ENCODE measurements at places on chromosomes 1 and 21.

DNA sequence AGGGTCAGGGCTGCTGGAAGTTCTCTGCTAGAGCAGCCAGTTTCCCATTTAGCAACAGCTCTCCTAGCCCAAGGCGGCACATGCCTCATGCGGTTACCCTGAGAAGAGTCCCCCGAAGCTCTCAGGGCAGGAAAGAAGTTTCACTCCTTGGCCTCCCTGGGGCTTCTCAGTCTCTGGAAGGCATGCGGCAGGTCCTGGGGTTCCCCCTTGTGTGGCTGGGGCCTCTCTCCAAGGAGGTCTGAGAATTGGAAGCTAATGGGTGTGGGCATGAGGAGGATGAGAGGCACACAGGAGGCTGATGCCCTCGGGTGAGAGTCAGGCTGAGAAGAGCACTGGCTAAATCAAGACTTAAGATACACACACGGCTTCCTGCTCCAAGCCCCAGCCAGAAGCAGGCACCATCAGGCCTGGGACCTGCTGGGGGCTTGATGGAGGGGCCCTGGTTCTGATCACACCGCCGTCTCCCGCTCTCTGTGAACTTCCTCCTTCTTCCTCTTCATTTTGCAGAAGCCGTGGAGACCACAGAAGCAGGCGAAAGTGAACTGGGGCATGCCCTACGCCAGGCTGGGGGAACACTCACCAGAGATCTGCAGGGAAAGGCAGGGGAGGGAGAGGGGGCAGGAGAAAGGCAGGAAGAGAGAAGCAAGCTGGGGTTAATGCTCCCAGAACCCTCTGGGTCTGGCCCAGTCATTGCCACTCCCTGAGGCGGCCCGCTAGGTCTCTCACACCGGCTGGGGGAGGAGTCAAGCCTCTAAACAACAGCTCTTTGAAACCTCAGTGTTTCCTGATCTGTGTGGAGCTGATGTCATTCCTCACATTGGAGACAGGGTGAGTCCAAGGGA, 15.1 kb downstream of the BLACAT1 start:
- peak; percentile 54 for DNase-seq

- no peak for DNase-seq
These were observed 38.8 kb downstream of the DIPK1A start for GRCh38 chr1:92922356-92923035.

DNA sequence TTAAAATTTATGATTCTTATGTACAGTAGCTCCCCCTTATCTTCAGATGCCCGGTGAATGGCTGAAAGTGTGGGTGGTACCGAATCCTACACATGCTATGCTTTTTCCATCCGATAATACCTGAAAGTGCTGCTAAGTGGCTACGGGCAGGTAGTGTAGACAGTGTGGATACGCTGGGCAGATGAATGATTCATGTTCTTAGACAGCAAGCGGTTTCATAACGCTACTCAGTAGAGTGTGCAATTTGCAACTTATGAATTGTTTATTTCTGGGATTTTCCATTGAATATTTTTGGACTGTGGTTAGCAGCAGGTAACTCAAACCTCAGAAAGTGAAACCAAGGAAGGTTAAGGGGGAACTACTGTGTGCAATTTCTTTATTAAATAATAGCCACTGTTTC, 7.5 kb downstream of the PCP4 start:
- no peak for DNase-seq

GRCh38 chr1:54204199-54204598, 4.2 kb downstream of the MRPL37 start:
- DNase-seq: no peak

GRCh38 chr1:225914947-225915346, 9.1 kb downstream of the PYCR2 start:
- no peak for DNase-seq

DNA sequence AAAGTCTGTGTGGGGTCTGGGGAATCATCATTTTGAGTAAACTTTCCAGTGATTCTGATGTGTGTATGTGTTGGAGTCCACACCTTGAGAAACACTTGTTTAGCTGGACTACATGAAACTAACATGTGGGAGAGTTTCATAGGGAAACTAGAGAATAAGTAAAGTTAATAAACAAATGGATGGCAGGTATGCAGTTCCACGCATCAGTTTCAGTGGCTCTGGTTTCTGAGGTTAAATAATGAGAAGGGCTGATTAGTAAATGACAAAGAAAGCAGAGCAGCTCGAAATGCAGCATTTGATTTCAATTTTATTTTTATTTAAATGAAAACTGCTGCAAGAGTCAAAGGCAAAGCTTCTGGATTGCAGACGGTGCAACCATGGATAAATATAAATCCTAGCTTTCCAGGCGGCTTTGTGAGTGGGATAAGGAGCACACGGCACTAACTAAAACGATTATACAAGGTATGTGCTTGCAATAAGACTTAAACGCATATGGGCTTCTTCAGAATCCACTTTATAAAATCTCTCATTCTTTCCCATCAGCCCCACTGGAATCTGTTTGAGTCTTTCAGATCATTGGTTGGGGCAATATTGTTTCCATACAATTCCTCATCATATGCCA, 310.7 kb downstream of the PLPP3 start:
- no peak for DNase-seq

- DNase-seq: no peak
These were observed 326.1 kb upstream of the BEND5 start for GRCh38 chr1:49102752-49103151.

DNA sequence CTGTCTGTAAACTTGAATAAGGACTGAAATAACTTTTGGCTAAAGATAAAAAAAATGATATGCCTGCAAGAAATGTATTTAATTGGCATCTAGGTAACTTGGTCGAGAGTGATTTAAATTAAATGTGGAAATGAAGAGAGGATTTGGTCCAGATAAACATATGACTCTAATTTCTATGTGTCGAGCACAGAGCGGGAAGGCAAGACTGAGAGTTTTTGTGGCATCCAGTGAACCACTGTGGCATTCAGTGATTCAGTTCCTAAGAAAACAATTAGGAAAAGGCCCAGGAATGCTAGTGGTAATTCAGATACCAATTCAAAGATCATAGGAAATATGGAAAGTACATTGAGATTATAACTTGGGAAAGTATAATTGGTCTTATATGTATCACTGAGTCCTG, 39.6 kb downstream of the PDE4B start:
- no peak for DNase-seq

DNA sequence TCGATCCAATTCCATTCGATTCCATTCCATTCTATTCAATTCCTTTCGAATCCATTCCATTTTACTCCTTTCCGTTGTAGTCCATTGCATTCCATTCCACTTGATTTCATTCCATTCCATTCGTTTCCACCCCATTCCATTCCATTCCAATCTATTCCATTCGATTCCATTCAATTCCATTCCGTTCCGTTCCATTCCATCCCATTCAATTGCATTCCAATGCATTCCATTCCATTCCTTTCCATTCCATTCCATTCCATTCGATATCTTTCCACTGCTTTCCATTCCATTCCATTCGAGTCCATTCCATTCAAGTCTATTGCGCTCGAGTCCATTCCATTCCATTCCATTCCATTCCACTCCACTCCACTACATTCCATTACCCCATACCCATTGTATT, 2568.7 kb upstream of the TPTE start:
- no peak for DNase-seq

GRCh38 chr1:156089704-156090103, 7.4 kb upstream of the MEX3A start:
- DNase-seq: no peak

GRCh38 chr1:2210084-2210653, 15.6 kb upstream of the FAAP20 start:
- DNase-seq: no peak

GRCh38 chr1:85388416-85388815, 76.5 kb downstream of the DDAH1 start:
- no peak for DNase-seq
